Transverse colon (tissue), 4 donors: ENCODE measurements at places on chromosomes 1 and 21. TPM values are rescaled to one million over a fixed set of nuclear protein-coding genes. Genes with fewer than 3 reads are reported as not detected.

GRCh38 chr1:212121779-212122178 lies 86.2 kb downstream of the DTL start:
- DNase-seq, result no peak

GRCh38 chr1:154719586-154720327 lies 111.8 kb upstream of the ADAR start:
- DNase-seq, result no peak

- DNase-seq, result no peak
Observed at GRCh38 chr1:38733761-38734160, 125.8 kb downstream of the RRAGC start.

DNA sequence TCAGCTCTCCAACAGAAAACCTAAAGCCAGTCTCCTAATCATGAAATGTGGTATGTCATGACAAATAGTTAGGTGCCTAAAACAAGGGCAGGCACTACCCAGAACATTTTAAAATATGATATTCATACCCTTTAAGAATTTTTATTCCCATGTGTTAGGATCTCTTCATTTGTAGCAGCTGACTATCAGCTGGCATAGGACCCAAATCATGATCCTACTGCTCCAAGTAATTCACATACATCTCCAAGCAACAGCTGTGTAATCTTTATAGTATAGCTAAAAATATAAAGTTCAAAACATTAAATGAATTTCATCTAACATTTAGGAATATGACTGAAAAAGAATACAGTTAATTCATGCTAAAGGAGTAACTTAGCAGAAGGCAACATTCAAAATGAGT lies 57.5 kb downstream of the ENAH start:
- no peak for DNase-seq

DNA sequence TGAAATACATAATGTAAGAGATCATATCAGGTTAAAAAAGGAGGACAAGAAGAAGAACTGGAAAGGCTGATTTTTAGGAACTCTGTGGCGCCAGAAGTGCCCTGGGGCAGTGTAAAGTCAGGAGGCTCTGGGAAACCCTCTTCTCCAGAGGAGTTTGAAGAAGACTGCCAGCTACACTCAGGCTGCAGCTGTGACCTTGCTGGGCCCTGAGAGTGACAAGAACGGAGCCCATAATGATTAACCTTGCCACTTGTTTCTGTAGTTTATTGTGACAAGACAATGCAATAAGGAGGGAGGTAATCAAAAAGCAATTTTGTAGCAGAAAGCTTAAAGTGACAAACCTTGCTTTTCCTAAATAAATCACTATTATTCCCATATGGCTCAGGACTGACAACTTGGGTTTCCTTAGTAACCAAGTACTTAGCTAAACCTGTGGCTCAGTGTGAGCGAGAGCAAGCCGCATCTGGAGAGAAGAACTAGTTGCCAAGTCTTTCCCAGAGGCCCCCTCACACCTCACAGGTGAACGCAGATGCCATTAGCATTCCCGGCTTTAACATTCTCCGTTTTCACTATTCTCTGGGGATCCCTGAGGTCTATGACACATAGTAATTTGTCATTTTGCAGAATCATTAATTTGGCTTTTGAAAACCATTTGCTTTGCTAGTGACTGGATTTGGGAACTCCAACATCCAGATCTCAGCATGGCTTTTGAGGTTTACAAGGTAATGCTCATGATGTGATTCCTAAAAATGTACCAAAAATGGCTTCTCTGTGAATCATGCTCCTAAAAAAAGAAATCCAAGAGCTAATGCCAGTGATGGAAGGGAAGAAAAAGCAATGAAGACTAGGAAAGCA lies 115.9 kb downstream of the OMA1 start:
- no peak for DNase-seq

DNA sequence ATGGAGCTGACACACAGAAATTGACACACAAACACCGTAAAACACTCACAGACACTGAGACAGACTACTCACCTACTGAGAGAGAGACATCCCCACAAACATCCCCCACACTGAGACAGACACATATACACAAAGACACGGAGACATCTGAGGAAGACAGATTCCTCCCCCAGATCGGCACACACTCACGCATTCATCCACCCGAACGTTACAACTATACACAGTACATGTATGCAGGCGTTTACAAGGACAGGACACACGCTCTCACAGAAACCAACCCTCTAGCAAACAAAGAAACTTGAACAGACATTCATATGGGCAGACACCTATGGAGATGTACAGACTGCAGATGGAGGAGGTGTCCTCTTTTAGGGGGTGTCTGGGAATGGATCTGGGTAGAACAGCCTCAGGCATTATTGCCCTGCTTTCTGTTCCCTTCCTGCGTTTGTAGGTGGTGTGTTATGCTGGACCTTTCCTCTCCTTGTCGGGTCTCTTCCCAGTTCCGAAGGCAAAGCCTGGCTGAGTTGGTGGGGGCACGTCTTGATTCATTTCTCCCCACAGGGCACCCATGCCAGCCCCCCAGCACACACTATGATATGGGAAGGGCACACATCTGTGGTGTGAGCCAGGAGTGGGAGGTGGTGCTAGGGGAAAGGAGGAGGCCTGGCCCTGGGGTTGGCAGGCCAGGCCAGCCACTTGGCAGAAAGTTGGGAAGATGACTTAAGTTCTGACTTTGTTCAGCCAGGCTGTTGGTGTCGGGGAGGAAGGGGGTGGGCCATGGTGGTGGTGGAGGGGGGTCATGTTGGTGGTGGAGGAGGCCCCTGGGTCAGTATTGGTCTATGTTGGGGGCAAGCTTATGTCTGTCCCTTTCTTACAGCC lies 1.5 kb downstream of the KIRREL1 start:
- peak; percentile 20 for DNase-seq

The NCAM2 gene
- total RNA-seq, result 1.6 TPM

- DNase-seq, result no peak
Observed at GRCh38 chr1:90568436-90568835, 148.7 kb downstream of the BARHL2 start.

The CLCN6 gene
- total RNA-seq, result 45.6 TPM
